DMS79 treated with DMSO at 0.1 percent for 48 hours (cell line): ENCODE measurements at places on chromosomes 4 and X.

DNA sequence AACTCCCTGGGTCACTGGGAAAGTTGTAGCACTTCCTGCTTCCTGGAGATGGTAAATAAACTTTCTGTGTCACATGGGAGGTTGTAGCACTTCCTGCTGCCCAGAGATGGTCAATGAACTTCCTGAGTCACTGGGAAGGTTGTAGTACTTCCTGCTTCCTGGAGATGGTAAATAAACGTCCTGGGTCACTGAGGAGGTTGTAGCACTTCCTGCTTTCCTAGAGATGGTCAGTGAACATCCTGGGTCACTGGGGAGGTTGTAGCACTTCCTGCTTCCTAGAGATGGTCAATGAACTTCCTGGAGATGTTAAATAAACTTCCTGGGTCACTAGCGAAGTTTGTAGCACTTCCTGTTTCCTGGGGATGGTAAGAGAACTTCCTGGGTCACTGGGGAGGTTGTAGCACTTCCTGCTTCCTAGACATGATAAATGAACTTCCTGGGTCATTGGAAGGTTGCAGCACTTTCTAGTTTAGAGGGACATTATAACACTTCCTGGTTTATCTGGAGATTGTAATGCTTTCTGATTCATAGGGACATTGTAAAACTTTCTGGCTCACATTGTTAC is 62.3 kb upstream of the CD99 start:
- DNase-seq = no peak

- DNase-seq = no peak
Measured at GRCh38 chr4:13597604-13598003, 29.9 kb downstream of the BOD1L1 start.

GRCh38 chrX:135639066-135639780 is 74.2 kb upstream of the CT45A1 start:
- no peak for DNase-seq

- no peak for DNase-seq
Measured at GRCh38 chrX:26586570-26586969, 370.6 kb downstream of the MAGEB5 start.

- no peak for DNase-seq
Measured at GRCh38 chrX:4277122-4277521, 563.7 kb upstream of the PRKX start.

DNA sequence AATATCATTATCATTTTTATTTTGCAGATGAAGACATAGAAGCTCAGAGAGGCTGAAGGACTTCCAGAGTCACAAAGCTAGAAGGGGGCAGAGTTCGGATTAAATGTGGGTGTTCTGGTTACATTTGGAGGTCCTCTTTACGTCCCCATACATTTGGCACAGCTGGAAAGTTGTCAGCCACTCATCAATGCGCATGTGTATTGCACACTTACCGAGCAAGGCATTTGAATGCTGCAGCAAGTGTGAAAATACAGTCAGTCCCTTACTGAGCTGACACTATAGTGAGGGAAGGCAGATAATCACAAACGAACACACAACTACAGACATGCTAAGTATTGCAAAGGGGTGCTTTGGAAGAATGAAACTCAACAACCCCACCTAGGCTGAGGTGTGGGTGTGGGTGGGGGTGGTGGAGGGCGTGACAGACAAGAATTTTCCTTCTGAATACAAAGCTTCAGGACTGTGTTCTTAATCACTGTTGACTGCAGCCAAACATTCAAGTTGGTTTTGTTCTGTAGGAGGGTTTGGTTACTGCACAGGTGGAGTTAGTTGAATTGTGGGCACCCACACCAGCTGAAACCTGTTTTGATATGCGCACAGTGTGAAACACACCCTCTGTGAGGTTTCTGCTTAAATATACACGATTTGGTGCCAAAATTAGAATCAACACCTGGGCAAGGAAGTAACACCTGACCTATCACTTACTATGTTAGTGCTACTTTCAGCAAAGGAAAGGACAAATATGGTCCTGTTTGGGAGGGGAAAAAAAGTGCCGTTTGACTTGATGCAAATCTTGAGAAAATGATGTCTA is 72.4 kb downstream of the COQ2 start:
- DNase-seq = no peak

DNA sequence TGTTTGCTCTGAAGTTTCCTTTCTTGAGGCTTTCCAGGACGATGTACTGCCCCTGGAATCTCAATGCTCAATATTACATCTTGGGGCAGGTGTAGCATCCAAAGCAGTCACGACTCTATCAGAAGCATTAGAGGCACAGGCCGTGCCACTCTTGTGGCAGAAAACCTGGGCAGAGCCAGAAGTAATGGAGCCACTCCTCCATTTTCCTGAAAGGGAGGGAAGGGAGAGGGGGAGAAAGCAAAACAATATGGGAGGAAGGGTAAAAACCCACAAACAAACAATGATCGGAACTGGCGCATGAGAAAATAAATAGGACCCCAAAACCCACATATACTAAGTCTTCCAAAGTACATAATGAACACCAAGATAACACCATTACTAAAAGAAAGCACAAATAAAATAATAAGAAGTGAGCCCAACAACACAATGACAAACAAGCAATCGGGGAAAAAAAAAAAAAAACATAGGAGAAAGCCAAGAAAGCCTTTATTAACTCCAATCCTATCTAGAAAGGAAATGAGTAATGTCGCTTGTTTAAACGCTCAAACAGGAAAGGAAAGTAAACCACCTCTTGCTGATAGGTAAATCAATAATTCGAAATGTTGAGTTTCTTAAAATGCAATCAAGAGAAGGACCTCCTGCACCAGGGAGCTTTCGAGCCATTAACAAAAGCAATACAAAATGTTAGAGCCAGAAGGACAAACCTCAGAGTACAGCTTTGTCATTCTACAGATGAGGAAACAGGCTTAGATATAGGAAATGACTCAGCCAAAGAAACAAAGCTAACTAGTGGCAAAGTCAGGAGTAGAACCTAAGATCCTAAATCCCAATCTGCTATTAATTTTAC is 117.4 kb downstream of the ATRX start:
- no peak for DNase-seq

- no peak for DNase-seq
Measured at GRCh38 chr4:56701161-56701480, 20.0 kb upstream of the HOPX start.

DNA sequence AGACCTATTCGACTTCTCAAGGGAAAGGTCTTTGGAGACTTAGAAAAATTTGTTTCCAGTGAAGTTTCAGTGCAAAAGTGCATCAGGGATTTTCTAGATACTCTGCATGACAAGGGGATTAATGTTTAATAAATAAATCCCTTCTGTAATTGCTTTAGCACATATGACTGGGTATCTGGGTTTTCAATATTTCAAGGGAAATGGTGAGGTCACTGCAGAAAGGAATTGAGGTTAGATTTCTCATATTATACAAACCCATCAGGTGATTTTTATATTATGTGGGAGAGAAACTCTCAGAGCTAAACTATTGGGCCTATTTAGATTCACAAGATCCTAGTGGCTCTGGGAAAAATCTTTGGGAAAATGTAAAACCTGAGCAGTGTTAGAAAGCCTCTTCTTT is 48.3 kb upstream of the SLC4A4 start:
- DNase-seq = no peak

DNA sequence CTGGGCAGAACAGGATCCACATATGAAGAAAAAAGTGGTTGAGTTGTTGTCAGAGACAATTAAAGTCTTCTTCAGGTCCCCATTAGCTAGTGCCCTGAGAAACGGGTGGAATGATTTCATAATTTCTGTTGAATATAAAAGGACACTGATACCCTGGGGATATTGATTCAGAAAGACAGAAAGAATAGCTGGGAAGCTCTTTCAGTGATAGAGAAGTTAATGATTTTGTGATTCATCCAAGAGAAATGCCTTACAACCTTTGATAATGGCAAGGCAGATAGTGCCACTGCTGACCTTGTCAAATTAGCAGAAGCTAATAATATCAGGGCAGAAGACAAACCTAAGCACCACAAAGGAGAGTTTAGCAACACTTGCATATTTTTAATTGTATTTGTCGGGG is 37.9 kb downstream of the UNC5C start:
- DNase-seq = no peak

DNA sequence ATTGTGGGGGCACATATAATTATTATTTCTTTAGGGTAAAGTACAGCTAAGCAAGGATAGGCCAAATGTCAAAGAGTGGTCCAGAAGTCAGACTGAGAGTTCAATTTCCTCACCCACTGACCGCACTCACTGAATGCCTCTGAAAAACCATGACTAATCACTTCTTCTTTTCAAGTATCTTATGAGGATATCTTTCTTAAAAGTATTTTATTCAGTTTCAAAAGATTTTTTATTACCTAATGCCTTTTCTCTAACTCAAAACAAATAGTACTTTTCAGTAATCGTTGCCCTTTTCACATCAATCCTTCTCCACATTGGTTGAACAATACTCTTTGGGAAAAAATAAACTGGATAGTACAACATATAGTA is 61.7 kb upstream of the CAMK2D start:
- DNase-seq = no peak

DNA sequence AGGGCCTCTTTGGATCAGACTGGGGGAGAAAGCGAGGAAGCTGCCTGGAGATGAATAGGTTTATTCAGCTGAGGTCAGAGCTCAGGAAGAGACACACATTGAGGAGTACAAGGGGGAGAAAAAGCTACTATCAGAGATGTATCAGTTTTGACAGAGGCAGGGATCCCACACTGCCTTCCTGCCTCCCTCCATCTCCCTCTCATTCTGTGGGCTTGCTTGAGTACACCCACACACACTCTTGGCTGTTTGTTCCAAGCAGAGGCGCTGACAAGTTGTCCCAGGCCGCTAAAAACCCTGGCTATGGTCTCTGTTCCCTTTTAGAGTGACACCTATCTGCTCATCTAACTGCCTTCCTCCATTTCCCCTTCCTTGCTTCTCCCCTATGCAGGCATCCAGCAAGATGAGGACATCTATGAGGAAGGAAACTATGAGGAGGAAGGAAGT is 5.2 kb downstream of the TSPYL2 start:
- DNase-seq = no peak

- DNase-seq = no peak
Measured at GRCh38 chr4:126779436-126780166, 853.2 kb upstream of the INTU start.

GRCh38 chr4:34731070-34731469 is 1513.2 kb downstream of the ARAP2 start:
- no peak for DNase-seq

DNA sequence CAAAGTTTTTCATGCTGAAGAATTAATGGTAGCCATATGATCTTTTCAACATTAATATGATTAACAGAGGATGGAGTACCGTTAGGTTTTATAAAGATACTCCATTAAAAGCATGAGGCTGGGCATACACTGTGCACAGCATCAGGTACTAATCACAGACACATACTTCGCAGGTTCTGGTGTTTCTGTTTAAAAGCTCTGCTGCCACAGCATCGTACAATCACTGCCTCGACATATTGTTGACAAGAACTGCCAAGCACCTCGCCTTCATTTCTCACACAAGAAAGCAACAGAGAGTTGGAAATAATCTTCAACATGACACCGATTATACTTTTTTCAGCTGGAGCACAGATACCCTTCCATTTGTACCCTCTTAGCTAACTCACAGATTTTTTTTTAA is 753.4 kb upstream of the FAM241A start:
- DNase-seq = no peak

DNA sequence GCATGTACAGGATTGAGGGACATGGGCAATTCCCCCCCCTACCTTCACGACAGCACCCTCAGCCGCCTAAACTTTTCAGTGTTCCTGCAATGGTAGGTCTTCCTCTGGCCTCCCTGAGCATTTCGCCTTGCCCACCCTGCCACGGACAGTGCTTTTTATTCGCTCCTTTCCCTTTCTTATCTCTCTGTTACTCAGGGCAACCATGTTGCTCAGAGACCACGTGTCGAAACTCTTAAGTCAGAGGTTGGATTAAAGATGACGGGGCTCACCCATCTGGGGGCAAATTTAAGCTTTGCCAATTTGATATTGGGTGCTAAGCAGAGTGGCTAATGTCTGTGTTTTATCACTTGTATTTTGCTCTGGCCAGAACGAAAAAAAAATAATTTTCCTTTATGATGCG is 20.4 kb downstream of the TENM3 start:
- no peak for DNase-seq

DNA sequence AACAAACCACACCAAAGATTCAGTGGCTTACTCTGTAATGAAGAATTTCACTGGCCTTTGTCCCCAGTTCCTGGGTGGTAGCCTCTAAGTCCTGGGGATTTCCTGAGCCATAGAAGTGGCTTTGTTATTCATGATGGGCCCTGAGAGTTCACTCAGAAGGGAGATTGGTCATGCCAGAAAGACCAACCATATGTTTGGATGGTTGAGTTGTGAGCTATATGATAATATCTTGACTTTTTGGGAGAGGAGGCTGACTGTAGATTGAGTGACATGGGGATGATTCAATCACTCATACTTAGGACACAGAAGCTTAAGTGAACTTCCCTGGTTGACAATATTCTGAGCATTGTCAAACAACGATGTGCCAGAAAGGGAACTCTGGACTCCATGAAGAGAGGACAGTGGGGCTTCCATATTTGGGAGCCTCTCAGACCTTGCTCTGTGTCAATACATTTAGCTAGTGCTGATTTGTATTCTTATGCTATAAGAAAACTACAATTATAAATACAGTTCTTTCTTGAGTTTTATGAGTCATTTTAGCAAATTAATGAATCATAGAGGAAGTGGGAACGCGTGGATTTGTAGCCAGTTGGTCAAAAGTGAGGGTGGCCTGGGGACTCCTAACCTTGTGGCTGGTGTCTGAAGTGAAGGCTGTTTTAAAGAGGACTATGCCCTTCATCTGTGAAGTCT is 392.0 kb downstream of the GBA3 start:
- DNase-seq = no peak

GRCh38 chr4:31045151-31045550 is 325.0 kb downstream of the PCDH7 start:
- no peak for DNase-seq

GRCh38 chr4:159484864-159485263 is 382.0 kb downstream of the RAPGEF2 start:
- DNase-seq = no peak

- no peak for DNase-seq
Measured at GRCh38 chr4:67550857-67551256, 5.6 kb upstream of the CENPC start.

- no peak for DNase-seq
Measured at GRCh38 chr4:156109943-156110900, 156.6 kb upstream of the CTSO start.

DNA sequence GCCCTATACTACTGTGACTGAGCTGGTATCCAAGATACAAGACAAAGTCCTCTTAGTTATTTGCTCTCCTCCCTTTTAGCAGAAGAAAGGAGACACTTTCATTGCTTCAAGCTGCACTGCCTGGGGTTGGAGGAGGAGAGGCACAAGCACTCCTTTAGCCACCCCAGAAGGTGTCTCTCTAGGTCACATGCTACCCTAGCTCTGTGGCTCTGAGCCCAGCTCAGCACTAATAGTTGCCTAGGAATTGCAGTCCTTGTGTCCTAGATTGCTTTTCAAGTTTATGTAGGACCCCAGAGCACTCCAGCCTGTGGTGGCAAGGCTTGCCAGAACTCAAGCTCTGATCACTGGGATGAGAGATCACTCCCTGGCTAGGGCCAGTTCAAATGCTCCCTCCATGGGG is 24.4 kb upstream of the LHFPL1 start:
- no peak for DNase-seq
